IMR-90 (cell line): ENCODE measurements at places on chromosomes 5 and 9. TPM values are rescaled to one million over a fixed set of nuclear protein-coding genes. Genes with fewer than 3 reads are reported as not detected.

DNA sequence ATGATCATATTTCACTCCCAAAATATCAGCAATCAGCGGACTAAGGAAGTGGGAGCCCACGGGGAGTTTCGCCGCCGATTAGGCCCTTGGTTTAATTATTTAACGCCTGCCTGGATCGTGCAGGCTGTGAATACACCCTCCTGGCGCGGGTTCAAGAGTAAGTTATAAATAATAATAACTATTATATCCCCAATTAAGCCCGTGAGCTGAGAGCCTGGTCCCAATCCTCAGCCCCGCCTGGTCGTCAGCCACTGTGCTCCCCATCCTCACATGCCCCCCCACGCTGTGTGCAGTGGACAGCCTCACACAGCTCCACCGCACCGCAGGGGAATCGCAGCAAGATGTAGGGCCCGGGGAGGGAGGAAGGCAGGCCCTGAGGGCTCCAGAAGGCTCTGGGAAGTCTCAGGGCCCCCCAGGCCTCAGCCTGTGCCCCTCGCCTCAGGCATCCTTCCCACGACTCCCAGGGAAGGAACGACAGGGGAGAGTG, 10.8 kb upstream of the PRRX2 start:
- no peaks in the 10 kb centered on the region for H3K27me3 ChIP-seq
- H3K36me3 ChIP-seq: no peaks in the 10 kb centered on the region
- H3K4me3 ChIP-seq: no peak overlapping the region
- H3K4me1 ChIP-seq: peaks cover 20% of the 10 kb centered on the region

The PCDHB5 gene
- total RNA-seq: 0.18 and 0.28 TPM in 2 replicates

DNA sequence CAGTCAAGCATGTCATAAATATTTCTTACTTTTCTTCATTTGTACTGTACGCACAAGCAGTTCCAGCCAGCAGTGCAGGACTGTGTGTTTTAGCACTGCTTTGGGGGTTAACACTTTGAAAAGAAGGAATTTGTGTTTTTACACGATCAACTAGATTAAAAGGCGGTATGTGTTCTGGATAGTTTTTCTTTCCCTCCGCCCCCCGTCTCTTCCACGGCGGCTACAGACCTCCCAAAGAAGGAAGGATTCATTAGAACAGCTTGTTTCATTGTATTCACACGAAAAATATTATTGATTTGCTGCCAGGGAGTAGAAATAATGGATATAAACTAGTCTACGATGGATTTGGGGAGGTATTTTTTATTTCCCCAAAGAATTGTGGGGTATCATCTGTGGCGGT, 336.8 kb upstream of the RFX3 start:
- no peaks in the 10 kb centered on the region; the same call in 1 of the 2 replicates for H3K36me3 ChIP-seq
- no peaks in the 10 kb centered on the region for H3K27me3 ChIP-seq
- no peak overlapping the region for H3K27ac ChIP-seq
- no peak for DNase-seq
- H3K4me1 ChIP-seq: peaks cover 6% of the 10 kb centered on the region

The DND1 gene
- under 0.01 TPM in 2 replicates for total RNA-seq

The CCIN gene
- total RNA-seq: 1.1 TPM in 2 replicates

- no peak overlapping the region for H3K27ac ChIP-seq
- DNase-seq: no peak
- no peaks in the 10 kb centered on the region for H3K36me3 ChIP-seq
- no peak overlapping the region for H3K4me3 ChIP-seq
- H3K4me1 ChIP-seq: peaks cover 9% of the 10 kb centered on the region
- no peaks in the 10 kb centered on the region for H3K27me3 ChIP-seq
Measured at GRCh38 chr5:107384256-107384655, 286.5 kb downstream of the EFNA5 start.

- H3K4me1 ChIP-seq: no peaks in the 10 kb centered on the region
- no peak overlapping the region for H3K4me3 ChIP-seq
- H3K36me3 ChIP-seq: no peaks in the 10 kb centered on the region
- H3K27ac ChIP-seq: no peak overlapping the region
Measured at GRCh38 chr9:13388157-13388556, 108.7 kb upstream of the MPDZ start.

- H3K4me3 ChIP-seq: no peak overlapping the region
- H3K27ac ChIP-seq: no peak overlapping the region
- H3K4me1 ChIP-seq: no peaks in the 10 kb centered on the region
- no peaks in the 10 kb centered on the region for H3K36me3 ChIP-seq
- peak; percentile 7 for DNase-seq
Measured at GRCh38 chr5:120735076-120735475, 271.0 kb downstream of the PRR16 start.

DNA sequence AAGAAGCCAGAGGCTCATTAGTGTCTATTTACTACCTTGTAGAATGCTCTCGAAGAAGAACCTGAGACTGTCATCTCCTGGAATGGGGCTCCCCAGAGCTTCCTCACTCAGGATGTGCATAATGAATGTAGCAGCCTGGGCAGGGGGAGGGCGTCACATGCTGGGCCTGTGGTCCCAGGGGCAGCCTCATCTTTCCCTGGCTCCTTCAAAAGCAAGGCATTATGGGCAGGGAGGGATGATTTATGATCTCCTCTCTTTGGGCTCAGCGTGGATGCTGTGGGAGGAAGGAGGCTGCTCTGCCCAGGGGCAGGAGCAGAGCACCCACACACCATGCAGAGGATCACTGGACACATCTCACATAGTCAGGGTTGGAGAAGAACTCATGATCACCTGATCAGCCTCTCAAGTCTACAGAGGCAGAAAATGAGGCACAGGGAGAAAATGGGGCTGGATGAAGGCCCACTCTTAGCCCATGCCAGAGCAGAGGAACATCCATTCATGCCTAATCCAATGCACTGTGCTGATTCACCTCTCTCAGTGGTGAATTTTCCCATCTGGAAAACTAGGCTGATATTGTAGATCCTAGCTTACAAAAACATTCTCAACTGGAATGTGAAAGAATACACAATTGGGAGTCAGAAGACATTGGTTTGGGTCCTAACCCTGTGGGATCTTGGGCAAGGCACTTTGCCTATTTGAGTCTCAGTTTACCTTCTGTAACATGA, 173.7 kb downstream of the CARTPT start:
- H3K36me3 ChIP-seq: no peaks in the 10 kb centered on the region
- no peak overlapping the region for H3K4me3 ChIP-seq
- H3K27me3 ChIP-seq: peaks cover 28% of the 10 kb centered on the region
- H3K27ac ChIP-seq: no peak overlapping the region
- peaks cover 8% of the 10 kb centered on the region for H3K4me1 ChIP-seq
- no peak for DNase-seq

- H3K27me3 ChIP-seq: peaks cover 12% of the 10 kb centered on the region
- H3K36me3 ChIP-seq: no peaks in the 10 kb centered on the region
- H3K4me1 ChIP-seq: no peaks in the 10 kb centered on the region
Measured at GRCh38 chr9:106857811-106858470, 5.0 kb upstream of the ZNF462 start.

The PCDHA9 gene
- under 0.01 TPM in 2 replicates for total RNA-seq

GRCh38 chr9:89527084-89527483, 29.2 kb upstream of the SEMA4D start:
- H3K4me1 ChIP-seq: peaks cover 4% of the 10 kb centered on the region; the same call in 1 of the 2 replicates
- DNase-seq: no peak
- no peak overlapping the region for H3K27ac ChIP-seq
- H3K27me3 ChIP-seq: peaks cover 22% of the 10 kb centered on the region

The ROR2 gene
- 2.2 and 2.3 TPM in 2 replicates for total RNA-seq
